T-helper 2 cell (primary cell): ENCODE measurements at places on chromosomes 16 and 17.

- DNase-seq, result no peak
These were observed 637 bp upstream of the HDAC5 start for GRCh38 chr17:44124118-44124438.

DNA sequence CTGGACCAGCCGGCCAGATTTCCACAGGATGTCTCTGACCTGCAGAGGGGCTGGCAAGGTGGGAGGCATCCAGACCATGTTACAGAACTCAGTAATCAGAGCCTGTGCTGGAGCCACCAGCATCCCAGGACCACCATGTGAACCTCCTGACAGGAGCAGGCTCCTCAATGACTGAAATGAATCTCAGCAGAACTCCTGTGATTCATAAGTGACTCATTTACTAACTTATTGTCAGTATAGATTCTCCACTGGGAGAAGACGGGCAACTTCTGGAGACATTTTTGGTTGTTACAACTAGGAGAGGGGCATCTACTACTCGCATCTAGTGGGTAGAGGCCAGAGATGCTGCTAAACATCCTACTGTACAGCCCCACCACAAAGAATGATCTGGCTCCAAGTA is 3.1 kb upstream of the WWOX start:
- no peak for DNase-seq

- DNase-seq, result no peak
These were observed 345.4 kb downstream of the PMP22 start for GRCh38 chr17:14919631-14920213.

DNA sequence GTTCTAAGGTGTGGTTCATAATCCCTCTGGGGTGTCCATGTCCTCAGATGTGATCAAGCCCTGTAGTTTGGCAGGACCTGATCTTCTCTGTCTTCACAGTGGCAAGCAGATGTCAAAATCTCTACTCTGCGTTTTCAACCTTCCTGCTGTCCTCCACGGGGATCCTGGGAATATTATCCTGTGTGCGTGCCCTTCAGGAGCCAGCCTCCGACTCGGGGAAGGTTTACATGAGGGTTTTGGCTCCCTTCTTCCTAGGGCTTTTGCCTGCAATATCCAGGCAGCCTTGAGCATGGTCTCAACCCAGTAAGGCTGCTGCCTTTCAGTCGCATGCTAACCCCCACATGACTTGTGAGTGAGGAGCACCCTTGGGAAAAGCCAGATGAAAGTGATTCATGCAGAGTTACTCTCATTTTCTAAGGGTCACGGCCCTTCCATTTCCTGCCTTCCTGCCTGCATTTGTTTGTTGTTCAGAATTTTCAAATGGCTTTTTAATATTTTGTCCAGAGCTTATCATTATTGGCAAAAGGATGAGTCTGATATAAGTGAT is 202.2 kb upstream of the CHMP6 start:
- no peak for DNase-seq

GRCh38 chr16:31190818-31191444 is 11.0 kb downstream of the FUS start:
- DNase-seq, result no peak

- no peak for DNase-seq
These were observed 4.4 kb downstream of the ENPP7 start for GRCh38 chr17:79735096-79735495.
